Activated naive CD8-positive, alpha-beta T cell treated with anti-CD3 and anti-CD28 coated beads, Interleukin-2, amount 10 ng/mL, durations not matched to agents 7 days and 5 days (primary cell): ENCODE measurements at places on chromosomes 4 and X.

DNA sequence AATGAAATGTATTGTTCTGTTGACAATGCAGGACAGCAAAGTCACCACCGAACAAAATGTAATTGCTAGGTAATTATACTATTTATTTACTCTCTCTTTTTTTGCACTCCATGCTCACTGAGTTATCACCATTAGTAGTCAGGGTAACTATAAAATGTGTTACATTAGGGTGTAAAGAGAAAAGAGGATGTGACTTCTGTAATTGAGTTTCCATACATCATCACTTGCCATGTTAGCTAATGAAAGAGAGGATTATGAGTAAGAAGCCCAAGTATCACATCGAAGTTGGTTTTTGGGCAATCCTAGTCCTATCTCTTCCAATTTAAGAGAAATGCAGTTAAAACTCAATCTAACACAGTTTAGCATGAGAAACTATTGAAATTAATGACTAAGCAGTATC, 7.6 kb downstream of the ZXDA start:
- DNase-seq, result no peak

GRCh38 chr4:73222466-73223257, 35.9 kb downstream of the ANKRD17 start:
- no peak for DNase-seq

DNA sequence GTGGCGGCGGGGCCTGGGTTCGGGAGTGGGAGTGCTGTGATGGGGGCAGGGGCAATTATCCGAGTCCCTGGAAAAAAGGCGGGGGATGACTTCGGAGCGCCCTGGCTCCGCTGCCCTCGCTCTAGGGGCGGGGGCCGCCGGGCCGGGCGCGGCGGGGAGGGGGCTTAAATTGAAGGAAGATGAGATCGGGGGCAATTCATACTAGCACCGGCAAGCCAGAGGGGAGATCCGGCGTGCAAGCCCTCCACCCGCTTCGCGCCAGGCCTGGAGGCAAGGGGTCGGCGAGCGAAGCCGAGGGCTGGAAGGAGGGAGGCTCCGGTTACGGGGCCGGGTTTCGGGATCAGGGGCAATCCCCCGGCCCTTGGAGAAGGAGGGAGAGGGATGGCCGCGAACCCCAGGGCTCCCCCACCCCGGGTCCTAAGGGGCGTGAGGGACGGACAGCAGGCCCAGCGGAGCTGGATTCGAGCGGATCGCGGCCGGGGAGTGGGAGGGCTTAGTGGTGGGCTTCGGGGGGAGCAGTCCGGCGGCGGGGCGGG, 1.2 kb downstream of the BCORL1 start:
- DNase-seq, result no peak

- no peak for DNase-seq
These were observed 37.0 kb upstream of the MTM1 start for GRCh38 chrX:150531467-150531866.

DNA sequence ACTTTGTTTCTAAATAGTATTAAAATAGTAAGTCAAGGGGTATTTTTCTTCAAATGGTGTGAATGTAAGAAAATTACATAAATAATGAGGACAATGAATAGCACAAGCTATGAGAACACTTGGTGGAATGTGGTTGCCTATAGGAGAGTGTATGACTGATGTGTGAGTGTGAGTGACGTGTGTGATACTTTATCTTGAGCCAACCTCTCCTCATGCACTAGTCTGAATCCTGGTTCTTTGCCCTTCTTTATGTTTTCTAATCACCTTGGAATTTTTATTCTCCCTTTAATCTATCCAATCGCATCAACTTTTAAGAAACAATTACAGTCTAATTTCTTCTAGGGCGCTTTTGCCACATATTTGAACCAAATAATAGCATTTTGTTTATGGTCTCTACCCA, 98.2 kb downstream of the YIPF7 start:
- no peak for DNase-seq

DNA sequence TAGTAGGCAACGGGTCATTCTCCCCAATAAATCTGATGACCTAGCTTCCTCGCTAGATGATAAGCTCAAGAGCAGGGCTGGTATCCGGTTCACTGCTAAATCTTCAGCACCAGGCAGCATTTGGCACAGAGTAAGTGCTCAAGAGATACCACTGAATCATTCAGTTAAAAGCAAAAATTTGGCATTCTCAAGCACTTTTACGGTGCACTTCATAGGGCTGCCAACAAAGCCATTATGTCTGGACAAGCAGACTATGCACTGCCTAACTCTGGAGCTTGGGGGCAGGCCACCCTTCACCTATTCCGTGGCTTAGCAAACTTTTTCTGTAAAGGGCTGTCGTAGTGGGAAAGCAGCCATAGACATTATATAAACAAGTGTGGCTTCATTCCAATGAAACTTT, 23.8 kb upstream of the CXorf38 start:
- no peak for DNase-seq

DNA sequence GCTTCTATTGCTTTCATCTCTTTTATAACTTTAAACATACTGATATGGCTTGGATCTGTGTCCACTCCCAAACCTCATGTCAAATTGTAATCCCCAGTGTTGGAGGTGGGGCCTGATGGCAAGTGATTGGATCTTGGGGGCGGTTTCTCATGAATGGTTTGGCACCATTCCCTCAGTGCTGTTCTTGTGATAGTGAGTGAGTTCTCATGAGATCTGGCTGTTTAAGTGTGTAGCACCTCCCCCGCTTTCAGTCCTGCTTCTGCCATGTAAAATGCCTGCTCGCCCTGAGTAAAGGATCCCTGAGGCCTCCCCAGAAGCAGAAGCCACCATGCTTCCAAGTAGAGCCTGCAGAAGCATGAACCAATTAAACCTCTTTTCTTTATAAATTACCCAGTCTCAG, 17.7 kb downstream of the MND1 start:
- DNase-seq, result no peak

DNA sequence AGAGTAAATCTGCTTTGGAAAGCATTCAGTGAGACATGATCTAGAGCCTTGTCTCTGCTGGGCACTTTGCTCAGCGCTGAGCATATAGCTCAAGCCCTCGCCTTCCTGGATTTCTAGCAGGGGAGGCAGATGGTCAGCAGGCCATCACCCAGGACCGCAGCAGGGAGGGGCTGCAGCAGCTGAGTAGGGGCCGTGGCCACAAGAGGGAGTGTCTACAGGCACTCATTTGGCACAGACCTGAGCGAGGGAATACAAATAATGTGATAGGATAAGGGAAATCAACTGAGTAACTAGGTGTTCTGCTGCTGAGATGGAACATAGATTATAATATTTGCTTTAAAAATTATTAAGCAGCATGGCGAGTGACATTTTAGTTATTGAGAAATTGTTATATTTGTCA, 30.2 kb downstream of the OFD1 start:
- no peak for DNase-seq

- peak; percentile 35 for DNase-seq
These were observed 25.0 kb downstream of the ASMTL start for GRCh38 chrX:1427756-1428155.
